CD4-positive, alpha-beta T cell treated with Interleukin-2 at 100 ng/mL for 4 hours (primary cell): ENCODE measurements at places on chromosomes 7 and 10.

GRCh38 chr10:50033481-50033880 is 34.3 kb upstream of the WASHC2A start:
- DNase-seq = no peak

DNA sequence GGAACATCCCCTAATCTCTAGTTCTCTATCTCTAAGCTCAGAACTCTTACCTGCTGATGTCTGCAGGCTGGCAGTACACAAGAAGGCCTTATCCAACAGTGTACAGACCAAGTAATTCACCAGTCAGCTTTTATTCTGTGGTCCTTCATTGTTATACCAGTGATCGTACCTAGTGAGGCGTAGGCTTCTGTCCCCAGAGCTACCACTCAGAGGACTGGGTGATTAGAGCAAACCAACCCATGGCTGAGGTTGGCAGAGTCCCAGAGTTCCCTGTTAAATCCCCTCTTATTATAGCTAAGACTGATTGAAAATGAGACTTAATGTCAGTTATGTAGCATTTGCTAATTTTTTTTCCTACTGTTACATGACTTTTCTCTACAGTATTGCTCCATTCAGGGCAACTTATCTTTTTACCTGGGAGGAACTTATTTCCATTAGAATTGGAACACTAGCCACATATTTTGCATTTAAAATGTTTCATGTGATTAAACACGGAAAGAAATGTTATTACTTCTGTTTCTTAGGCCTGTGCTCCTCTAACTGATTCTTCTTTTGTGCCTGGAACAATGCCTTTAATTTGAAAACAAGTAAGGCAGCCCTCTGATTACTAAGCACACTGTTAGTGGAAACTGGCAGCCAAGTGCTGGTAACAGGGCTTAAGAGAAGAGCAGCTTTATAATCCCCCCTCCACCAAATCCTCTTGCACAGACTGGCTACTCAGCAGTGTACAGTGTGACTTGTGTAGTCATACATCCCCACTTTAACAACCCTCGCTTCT is 127.2 kb downstream of the LRRC4 start:
- no peak for DNase-seq

GRCh38 chr7:117096330-117096729 is 143.0 kb downstream of the ST7 start:
- no peak for DNase-seq

DNA sequence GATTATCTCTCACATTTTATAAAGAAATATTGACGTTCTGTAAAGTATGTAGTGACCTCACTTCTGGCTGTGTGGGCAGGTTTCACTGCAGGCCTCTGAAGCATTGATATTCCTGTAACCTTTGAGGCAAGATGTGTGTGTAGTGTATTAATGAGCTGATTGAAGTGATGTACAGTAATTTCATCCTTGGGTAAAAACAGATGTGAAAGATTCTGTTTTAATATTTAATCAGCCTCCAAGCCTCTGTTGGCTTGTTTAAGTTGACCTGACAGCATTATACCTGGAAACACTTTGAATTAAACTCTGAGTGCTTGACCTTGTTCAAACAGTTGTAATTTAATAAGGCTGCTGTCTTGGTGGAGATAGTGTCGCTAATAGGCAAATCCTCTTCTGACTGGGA is 74.9 kb downstream of the KAT6B start:
- DNase-seq = no peak

DNA sequence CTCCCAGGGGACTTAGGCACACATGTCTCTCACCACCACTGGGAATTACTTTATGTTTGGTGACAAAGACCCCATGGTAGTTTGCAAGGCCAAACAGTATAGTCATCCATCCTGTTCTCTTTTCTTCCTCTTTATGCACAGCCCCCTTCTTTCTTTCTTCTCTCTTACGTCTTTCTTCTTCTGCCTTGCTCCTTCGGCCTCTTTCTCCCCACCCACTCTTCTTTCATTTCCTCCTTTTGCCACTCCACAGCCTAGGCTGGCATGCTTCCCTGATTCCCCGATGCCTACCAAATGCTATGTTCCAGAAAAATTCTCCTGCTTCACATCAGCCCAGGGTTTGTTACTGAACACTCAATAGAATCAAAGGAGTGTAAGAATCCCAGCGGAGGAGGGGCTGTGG is 62.4 kb upstream of the MKLN1 start:
- no peak for DNase-seq

- DNase-seq = no peak
These were observed 63.7 kb downstream of the TSPAN12 start for GRCh38 chr7:120794106-120794729.

GRCh38 chr7:45219130-45219529 is 61.5 kb downstream of the RAMP3 start:
- DNase-seq = no peak

DNA sequence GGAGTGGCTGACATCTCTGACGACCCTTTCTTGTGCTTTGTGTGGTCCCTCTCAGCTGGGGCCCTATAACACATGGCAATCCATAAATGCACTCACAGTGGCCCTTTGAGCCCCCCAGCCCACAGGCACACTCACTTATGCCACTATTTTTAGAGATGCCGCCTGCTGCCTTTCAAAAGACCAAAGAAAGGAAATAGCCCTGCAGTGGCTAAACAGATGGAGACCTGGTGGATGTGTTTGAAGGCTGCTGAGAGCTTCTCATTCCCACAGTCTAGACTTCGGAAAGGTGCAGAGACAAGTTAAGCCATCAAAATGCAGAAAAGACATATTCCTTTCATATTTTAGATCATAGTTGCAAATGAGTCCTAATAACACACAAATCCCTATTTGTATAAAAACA is 42.0 kb upstream of the PDZD8 start:
- no peak for DNase-seq

- DNase-seq = peak; percentile 75
These were observed 116.6 kb downstream of the KLF6 start for GRCh38 chr10:3668276-3668965.

DNA sequence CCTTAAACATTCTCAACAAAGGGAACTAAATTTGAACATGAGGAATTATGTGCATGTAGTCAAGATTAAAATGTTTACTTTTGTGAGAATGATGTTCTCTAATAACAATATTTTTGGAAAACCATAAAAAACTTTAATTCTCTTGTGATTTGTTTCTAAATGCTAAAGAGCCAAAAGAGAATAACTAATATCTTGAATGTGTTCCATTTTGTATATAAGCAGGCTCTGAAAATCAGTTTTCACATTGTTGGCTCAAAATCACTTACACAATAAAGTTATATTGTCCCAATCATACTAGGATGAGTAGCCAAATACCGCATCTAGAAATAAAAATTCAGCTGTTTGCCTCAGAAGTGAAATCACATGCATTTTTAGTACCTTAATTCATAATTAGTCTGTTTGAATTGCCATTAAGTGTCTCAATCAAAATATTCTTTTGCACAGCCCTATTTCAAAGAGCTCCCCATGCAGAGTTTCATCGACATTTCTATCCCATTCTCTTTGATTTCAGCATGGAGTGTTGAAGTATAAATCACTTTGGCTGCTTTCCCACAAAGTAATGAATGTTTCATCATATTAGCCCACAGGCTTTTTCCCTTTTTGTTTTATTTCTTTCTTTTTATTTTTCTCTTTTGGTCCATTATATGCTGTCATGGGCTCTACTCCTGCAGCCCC is 420.3 kb upstream of the POM121L12 start:
- DNase-seq = no peak

GRCh38 chr10:69091143-69091651 is 3.3 kb downstream of the SRGN start:
- no peak for DNase-seq

GRCh38 chr10:110488940-110489339 is 8.8 kb upstream of the DUSP5 start:
- no peak for DNase-seq

GRCh38 chr10:122172361-122173008 is 98.6 kb upstream of the BTBD16 start:
- DNase-seq = no peak

GRCh38 chr10:122115874-122116273 is 126.9 kb downstream of the TACC2 start:
- no peak for DNase-seq

- no peak for DNase-seq
These were observed 214.3 kb downstream of the LRMDA start for GRCh38 chr10:75645704-75646103.

DNA sequence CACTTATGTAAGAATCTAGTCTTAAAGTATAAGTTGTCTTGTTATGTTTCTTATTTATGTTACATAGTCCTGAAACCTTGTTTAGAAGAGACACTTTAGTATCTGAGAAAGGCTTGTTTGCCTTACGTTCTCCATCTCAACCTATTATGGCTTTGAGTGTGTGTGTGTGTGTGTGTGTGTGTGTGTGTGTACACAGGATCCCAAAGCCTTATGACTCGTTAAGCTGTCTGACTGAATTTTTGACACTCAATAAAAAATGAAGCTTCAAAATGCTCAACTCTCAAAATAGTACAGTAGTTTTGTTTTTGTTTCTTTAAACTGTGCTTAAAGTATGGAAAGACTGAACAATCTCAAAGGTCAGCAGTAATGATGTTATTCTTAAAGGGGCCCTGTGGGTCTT is 18.0 kb downstream of the CALU start:
- no peak for DNase-seq

DNA sequence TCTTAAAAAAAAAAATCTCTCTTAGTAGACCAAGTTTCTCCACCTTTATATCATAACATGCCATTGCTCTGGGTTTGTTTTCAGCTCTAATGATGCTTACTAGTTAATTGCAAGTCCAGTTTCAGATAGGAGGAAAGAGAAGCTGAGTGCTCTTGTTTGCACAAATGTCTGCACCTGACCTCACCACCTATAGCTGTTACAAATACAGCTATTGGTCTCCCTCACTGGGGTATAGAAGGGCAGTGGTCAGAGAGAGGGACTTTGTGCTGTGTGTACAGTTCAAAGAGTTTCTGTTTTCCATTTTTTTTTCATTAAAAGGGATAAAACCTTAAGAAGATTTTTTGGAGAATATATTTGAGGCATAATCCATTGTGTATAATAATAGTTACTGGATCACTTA is 52.7 kb downstream of the TAS2R16 start:
- DNase-seq = no peak

DNA sequence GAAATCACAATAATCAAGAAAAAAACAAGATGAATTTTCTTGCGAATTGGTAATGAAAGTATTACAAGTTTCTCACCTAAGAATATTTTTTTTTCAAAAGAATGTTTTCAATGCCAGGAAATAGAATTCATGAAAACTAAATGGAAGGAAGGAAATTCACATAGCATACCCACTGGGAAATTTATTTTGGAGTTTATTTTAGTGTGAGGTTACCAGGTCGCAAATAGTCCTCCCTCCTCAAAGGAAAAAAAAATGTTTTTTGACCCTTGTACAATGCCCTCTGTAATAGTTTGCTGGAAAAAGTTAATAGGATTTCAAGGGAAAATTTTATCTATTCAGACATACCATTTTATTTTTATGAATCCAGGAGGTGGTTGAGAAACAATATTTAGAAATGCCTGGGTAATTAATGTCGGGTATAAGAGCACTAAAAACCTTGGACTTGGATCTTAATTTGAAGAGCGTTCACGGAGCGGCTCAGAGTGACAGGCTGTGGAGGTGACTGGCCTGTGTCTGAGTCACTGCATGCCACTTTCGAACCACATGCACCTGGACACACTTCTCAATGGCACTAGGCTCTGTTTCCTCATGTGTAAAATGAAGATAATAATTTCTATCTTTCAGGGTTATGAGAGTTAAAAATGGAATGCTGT is 28.2 kb downstream of the CUBN start:
- no peak for DNase-seq

- DNase-seq = no peak
These were observed 123.7 kb downstream of the CNOT4 start for GRCh38 chr7:135386181-135386580.

- DNase-seq = no peak
These were observed 297.7 kb upstream of the LRGUK start for GRCh38 chr7:133829336-133829897.

GRCh38 chr10:102140218-102140617 is 7.4 kb downstream of the PPRC1 start:
- no peak for DNase-seq

DNA sequence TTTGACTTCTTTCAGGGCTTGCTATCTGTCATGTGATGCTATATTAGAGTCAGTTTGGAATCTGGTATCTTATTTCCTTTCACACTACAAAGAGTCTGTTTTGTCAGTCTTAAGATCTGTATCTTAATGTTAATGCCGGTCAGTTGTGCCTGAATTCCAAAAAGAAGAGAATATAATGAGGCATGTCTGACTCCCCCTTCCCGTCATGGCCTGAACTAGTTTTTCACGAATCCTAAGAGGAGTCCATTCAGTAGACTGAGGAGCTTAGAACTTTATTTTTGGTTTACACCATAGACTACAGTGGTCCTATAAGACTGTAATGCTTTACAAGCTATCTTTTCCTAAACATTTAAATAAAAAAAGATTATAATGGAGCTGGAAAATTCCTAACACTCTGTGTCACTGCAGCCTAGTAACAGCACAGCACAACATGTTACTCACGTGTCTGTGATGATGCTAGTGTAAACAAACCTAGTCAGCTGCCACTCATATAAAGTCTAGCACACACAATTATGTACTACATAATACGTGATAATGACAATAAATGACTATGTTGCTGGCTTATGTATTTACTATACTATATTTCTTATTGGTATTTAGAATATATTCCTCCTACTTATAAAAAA is 50.6 kb downstream of the VPS41 start:
- DNase-seq = no peak
